ENCODE measurements at places on chromosomes 11 and 22.

- DNase-seq: no peak
These were observed 8.3 kb downstream of the NDUFV1 start for GRCh38 chr11:67614730-67615714.

DNA sequence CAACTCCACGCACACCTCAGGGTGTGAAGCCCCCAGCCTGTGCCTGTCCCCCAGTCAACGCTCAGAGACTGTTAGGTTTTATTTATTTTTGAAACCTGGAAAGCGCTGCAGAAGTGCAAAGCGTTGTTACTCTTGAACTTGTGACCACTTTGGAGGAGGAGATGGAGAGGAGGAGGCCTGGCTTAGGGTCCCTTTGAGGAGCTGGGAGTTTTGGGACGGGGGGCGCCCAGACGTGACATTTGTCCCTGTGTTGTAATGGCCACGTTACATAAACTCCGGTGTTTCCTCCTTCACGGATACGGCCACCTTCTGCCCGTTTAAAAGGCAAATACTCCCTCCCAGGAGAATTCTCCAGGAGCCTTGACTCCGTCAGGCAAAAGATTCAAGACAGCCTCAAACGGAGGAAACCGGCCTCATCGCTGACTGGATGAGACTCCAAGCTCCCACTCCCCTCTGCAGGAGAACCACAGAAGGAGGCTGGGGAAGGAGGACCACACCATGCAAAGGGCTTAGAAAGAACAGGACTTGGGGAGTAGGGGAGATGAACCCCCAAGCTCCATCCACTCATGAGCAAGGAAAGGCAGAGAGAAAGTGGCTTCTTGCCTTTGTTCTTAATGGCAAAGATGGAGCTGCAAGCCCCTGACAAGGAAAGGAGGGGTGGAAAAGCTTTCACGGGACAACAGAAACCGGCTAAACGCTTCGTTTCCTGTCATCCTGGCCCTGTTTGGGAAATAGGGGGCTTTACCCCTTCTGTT is 630 bp downstream of the PIK3IP1 start:
- DNase-seq: peak; percentile 27

DNA sequence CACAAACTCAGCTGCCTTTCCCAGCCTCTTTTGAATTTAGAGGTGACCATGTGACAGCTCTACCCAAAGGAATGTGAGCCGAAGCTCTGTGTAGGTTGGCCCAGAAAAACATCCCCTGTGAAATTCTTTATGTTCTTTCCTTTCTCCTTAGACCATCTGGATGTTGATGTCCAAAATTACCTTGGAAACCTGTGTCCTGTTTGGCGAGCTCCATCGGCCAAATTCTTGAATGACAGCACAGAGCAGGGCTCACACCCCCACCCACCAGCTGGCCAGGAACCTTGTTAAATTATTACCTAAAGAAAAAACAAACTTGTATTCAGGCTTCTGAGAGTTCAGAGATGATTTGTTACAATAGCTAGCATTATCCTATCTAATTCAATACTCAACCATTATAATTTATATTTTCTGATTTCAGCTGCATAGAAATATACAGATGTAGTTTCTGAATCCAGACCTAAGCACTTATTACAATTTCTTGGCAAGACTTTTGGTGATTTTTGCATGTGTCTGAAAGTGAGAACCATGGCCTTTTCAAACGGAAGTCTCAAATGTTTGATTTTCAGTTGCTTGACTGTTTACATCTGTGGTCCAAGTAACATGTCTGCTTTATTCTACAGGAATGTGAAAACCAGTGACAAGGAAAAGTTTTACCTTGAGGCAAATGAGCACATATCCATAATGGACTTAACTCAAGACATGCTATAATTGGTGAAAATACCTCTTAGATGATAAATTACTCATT is 554.2 kb downstream of the NTM start:
- DNase-seq: no peak

DNA sequence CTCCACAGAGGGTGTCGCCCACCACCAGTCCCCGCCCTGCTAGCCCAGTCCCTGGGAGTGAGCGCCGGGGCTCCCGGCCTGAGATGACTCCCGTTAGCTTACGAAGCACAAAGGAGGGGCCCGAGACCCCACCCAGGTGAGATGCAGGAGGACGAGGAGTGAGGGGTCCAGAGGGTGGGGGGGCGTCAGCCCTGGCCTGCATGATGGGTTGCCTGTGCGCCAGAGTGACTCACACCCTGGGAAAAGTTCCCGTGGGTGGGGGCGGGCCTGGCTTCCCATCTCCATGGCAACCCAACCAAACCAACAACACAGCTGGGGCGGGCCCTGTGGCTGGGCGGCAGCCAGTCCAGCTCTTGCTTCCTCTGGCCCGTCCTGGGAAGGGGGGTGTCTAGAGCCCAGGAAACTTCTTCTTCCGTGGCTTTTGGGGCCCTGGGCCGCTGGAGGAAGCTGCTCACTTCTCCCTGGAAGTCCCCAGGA is 4.5 kb downstream of the GAS2L1 start:
- no peak for DNase-seq

DNA sequence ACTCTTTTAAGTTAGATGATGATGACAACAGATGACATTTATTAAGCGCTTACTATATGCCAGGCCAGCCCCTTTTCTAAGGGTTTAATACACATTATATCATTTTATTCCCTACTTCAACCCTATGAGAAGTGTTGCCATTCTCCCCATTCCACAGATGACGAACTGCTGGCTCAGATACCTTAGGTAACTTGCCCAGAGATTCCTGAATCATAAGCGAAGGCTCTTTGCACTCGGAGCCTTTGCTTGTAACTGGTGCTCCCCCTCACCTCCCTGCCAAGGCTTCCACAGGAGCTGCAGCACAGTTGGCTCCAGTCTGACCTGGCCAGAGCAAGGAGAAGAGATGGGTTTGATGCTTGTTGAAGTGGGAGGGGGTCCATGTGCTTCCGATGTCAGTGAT is 43.0 kb downstream of the DBX1 start:
- DNase-seq: no peak

DNA sequence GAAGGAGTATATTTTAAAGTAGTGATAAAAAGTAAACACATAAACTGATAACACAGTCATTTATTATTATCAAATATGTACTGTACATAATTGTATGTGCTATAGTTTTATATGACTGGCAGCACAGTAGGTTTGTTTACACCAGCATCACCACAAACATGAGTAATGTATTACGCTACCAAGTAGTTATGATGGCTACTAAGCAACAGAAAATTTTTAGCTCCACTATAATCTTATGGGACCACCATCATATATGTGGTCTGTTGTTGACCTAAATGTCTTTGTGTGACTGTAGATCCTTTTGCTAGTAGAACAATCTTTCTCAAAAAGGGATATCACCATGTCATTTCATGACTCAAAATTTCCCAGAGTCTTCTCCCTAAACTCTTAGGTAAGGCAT is 93.5 kb downstream of the LARGE2 start:
- no peak for DNase-seq

DNA sequence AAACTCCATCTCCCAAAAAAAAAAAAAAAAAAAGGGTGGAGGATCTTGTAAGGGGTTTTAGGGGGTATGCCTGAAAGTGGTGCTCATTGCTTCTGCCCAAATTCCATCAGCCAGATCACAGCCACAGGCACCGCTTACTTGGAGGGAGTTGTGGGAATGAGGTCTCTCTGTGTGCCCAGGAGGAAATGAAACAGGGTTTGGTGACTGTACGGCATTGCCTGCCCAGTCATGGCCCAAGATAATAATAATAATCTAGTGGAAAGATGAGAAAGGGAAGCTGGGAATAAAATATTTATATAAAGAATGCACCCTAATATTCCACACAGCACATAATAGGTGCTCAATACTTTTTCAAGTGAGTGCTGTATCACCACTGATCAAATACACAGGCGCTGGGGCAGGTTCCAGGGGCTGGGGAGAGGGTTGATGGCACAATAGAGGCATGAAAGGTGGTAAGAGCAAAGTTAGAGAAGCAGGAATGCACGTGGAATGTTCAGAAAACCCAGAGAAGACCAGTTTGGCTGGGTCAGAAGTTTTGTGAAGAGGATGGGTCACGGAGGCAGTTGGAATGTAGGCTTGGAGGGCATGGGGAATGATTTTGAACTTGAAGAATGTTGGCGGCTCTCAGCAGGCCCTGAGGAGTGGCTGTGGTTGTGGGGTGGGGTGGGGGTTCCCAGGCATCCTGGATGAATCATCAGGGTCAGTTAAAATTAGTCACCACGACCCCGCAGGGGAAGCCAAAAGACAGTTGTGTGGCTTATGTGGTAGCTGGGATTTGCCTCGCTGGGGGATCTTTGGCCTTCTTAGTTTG is 12.5 kb upstream of the MB start:
- DNase-seq: no peak

GRCh38 chr22:38572065-38572464 is 2.1 kb upstream of the DMC1 start:
- no peak for DNase-seq

GRCh38 chr11:12741671-12742216 is 67.5 kb downstream of the TEAD1 start:
- DNase-seq: no peak

DNA sequence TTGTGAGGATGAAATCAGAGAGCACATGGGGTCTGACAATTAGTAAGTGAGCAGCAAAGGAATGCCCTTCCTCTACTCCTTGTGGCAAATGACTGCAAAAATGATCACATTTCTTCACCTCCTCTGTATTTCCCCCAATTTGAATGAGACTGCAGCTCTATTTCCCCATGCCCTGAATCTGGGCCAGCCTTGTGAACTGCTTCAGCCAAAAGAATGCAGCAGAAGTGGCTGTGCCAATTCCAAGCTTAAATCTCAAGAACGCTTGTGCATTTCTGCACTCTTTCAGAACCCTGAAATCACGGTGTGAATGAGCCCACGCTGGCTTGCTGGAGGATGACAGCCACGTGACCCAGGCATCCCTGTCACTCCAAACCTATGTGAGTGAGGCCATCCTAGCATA is 9.9 kb downstream of the SLC43A3 start:
- DNase-seq: no peak

DNA sequence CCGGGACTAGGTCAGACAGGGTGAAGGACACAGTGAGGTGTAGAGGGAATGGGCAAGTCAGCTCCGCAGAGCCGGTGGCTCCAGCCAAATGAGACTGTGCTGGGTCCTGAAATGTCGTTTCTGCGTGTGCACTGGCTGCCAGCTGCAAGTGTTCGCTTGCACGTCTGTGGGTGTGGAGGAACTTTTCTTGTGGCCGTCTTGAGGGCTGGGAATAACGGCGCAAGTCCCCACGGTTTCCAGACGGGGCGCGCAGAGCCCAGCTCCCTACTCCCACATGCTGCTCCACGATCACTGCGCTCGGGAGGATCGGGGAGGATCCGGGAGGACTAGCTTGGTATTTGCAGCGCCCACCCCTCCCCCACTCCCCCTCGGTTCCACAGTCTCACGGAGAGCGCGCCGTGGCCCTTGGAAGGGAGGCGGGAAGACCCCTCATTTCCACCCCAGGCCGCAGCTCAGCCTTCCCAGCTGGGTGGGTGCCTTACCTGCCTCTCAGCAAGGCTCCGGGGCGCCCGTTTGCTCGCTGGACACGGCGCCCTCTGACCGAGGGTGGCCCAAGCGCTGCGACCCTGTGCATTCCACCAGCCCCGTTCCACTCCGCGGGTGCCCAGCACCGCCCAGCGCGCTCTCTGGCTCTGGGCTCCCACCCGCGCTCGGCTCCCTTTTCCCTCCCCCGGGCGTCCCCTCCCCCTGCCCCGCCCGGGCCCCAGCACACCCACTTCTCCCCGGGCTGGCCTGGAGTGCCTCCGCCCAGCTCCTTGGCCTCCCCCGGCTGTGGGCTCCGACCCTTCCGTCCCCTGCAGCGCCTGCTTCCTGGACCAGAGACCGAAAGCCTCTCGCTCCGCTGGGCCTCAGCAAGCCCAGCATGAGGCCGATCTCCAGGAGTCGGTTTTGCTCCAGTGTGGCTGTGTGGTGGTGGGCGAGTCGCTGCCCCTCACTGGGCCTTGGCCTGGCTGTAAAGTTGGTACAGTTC is at the start of gene KCNE3:
Gene KCNE3 (minus strand): TSS at position 634 of the 970 bp plus-strand sequence. CDS start 9,986 bp downstream, outside the sequence.
- no peak for DNase-seq

DNA sequence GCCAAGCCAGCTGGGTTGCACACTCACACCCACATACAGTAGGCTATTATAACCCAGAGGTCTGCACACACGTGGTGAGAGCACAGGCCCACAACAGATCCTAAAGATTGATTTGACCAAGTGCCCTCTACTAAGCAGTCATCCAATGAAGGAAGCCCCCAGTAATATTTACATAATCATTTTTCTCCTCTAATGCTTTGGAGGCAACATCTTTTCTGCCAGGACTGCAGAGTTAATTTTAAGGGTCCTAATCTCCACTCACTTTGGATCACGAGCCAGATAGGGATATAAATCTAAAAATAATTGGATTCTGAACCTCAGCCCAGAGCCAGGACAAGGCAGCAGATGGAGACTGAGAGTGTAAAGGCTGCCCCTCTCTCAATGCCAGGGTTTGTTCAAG is 49.1 kb upstream of the MTNR1B start:
- DNase-seq: no peak

- no peak for DNase-seq
These were observed 1.5 kb upstream of the SIK3 start for GRCh38 chr11:117099696-117100095.

DNA sequence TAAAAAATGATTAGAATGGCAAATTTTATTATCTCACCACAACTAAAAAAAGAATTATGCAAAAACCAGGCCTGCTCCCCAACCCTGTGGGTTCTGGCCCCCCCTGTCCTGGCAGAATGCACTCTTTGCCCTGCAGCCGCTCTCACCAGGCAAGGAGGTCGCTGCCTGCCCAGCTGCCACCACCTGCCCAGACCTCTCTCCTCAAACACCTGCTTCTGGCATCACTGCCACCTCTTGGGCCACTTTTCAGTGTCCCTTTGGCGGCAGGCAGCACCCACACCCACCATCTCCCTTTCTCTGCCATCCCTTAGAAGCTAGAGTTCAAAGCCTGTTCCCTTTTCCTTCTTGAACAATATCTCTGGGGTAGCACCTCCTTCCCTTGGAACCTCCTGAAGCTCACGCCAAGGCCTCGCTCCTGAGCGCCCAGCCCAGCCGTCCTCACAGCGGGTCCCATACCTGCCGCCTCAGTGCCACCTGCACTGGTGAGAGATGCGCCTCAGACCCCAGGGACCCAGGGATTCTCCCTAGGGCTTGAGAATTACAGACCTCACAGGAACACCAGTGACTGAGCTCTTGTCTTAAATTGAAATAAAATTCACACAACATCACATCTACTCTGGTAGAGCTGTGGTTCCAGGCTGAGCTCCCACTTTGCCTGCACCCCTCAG is 44.6 kb downstream of the SGSM3 start:
- no peak for DNase-seq

- DNase-seq: no peak
These were observed 106.6 kb upstream of the PARVA start for GRCh38 chr11:12270817-12271216.

- no peak for DNase-seq
These were observed 5.5 kb upstream of the IFITM10 start for GRCh38 chr11:1755692-1756561.

- DNase-seq: no peak
These were observed 252.4 kb downstream of the GRM5 start for GRCh38 chr11:88813233-88813915.

DNA sequence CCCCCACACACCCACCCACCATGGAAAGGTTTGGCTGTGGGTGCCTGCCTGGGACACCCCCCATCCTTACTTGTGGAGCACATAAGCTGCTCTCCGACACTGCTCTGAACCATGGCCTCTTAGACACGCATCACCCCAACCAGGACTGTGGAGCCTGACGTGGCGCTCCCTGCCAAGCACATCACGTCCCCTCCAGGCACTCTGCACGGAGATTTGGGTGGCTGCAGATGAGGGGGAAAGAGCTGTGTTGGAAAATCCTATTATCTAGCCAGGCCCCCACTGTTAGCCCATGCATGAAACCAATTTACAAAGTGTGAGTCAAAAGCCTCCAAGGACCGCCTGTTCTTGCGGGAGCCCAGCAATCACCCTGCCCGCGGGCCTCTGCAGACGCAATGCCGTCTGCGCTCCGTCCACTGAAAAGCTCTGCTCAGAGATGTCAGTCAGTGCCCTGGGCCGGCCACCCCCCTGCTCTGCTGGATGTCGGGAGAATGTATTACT is 163.4 kb upstream of the NECTIN1 start:
- DNase-seq: no peak
